ENCODE measurements at places on chromosomes 3 and 15.

- no peak for DNase-seq
Observed at GRCh38 chr15:61994216-61994615, 66.0 kb downstream of the VPS13C start.

DNA sequence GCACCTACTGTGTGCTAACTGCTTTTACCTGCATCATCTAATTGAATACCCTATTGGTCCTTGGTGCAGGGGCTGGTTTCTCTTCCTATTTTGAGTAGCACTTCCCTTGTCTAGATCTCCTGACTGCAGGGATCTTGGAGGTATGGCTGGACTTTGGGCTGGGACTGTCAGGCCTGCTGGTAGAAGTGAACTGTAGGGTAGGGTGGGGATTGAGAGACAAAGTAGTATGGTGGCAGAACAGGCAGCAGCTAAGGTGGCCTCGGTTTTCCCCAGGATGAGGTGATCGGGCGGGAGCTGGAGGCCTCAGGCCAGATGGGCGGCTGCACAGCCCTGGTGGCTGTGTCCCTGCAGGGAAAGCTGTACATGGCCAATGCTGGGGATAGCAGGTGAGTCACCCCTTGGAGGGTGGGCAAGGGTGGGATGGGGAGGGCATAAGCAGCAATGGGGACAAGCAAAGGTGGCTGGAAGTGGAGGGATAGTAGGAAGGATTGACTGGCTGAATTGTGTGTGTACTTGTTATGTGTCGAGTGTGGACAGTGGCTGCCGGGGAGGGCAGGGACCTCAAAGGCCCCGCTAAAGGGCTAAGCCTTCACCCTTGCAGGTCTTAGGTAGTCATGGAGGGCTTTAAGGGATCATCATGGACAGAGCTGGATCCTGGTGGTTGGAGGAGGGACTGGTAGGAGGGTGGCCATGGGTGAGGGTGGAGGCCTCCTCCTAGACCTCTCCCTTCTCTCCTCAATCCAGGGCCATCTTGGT lies 2.0 kb downstream of the PPM1M start:
- DNase-seq = no peak

- no peak for DNase-seq
Observed at GRCh38 chr3:181933052-181933618, 221.4 kb downstream of the SOX2 start.

DNA sequence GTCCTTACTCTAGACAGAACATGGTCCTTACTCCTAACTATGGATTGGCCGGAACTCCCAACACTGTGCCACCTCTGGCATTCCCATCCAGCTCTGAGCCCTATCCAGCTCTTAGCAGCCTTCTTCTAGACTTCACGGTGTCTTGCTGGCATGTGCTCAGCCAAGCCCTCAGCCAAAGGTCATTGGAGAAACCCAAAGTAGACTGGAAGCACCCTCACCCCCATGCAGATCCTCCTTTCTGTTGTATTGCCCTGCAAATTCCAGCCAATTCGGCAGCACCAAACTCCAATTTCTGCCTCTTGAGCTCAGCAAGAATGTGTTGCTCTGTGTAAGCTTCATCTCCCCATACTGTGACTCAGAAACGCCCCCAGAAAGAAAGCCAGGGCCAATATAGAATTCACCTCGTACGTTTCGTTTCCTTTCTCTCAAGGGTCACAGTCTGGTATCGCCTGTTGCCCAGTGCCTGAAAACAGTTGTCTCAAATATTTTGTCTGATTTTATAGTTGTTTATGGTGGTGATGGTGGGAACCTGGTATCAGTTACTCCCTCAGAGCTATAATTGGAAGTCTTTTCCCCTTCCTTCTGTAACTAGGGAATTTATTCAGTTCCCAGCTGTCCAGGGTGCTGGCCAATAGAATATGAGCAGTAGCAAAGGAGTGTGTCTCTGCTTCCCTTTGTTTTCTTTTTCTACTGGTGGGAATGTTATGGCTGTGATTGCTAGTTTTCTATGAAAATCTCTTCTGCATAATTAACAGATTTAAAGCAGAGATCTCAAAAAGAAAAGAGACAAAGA lies 28.4 kb upstream of the EPHB3 start:
- DNase-seq = no peak

GRCh38 chr3:10437995-10438901 lies 67.1 kb downstream of the ATP2B2 start:
- no peak for DNase-seq

DNA sequence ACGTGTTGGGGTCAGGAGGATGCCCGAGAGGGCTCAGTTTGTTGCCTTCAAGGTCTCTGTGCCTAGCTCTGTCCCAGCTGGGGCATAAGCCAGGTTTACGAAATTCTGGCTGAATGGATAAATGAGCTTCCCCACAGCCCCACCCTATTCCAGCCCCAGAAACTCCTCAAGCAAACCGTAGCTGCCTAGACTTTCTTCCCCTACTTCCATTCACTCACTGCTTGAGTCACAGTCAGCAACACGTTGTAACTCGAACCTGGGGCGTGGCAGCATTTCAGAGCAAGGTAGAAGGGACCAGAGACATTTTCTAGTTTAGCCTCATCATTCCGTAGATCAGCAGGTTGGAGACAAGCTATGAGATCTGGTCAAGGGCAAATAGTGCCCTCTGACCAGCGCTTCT lies 24.2 kb downstream of the NMNAT3 start:
- DNase-seq = no peak

DNA sequence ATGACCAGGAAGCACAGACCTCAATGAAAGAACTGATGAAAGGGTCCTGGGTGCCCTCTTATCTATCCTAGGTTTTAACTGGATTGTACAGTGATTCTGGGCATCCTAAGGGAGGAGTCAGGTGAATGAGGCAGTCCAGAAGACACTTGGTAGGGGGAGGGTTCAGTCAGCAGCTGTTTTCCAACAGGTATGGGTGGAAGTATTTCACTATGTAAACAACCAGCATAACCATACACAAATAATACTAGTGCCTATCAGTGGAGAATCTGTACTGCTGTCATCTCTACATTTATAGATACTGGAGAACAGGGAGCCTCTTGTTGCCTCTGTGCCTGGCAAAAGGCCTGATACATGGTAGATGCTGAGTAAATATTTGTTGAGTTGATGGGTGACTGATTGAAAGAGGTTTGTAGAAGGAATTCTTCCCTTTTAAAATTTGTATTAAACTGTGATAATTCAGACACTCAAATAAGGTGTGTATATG lies 328.5 kb downstream of the RBMS3 start:
- DNase-seq = no peak

DNA sequence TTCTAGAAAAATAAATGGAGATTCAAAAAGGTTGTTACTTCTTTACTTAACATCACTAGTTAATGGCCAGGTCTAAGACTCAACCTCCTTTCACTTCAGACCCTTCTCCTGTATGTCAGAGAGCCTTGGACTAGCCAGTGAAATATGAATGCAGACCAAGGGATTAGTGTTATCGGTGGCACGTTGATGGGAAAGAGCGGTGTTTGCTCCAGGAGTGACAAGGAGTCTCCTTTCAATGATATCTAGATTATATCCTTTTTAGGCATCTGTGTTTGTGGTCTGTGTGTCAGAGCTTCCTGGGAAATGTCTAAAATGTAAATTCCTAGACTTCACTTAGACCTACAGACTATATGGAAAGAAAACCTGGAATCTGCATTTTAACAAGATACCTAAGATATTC lies 658.0 kb upstream of the KCNMB2 start:
- no peak for DNase-seq

GRCh38 chr3:120399372-120399771 lies 50.2 kb upstream of the LRRC58 start:
- no peak for DNase-seq

- no peak for DNase-seq
Observed at GRCh38 chr3:152497457-152497856, 228.7 kb downstream of the MBNL1 start.

GRCh38 chr3:66199089-66199473 lies 21.7 kb upstream of the SLC25A26 start:
- no peak for DNase-seq

- DNase-seq = no peak
Observed at GRCh38 chr15:36449084-36449661, 130.3 kb upstream of the CDIN1 start.

GRCh38 chr3:46400000-46400734 lies 6.7 kb downstream of the CCR5AS start:
- no peak for DNase-seq

GRCh38 chr3:56302417-56302816 lies 165.8 kb downstream of the ERC2 start:
- DNase-seq = no peak

- no peak for DNase-seq
Observed at GRCh38 chr15:58549013-58549784, 117.4 kb downstream of the LIPC start.

DNA sequence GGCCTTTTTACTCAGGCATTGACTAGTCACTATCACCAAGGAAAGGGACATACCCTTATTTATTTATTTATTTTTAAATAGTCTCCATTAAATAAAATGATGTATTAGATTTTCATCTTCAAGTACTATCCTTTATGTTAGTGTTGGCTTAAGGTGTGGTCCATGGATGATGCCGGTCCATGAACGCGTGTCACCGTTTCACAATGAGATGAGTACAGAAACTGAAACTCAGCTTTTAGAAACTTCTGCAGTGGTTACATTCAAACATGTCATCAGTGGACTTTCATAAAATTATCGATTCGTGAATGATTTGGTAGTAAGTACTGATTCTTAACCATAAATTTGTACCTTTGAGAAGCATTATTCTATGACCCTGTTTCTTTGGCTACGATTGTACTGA lies 166.6 kb downstream of the SATB1 start:
- no peak for DNase-seq

GRCh38 chr15:47688573-47689086 lies 28.7 kb upstream of the SEMA6D start:
- DNase-seq = no peak

- DNase-seq = no peak
Observed at GRCh38 chr15:88262064-88262463, 5.5 kb upstream of the NTRK3 start.

- DNase-seq = no peak
Observed at GRCh38 chr15:67805666-67806516, 19.4 kb upstream of the SKOR1 start.

DNA sequence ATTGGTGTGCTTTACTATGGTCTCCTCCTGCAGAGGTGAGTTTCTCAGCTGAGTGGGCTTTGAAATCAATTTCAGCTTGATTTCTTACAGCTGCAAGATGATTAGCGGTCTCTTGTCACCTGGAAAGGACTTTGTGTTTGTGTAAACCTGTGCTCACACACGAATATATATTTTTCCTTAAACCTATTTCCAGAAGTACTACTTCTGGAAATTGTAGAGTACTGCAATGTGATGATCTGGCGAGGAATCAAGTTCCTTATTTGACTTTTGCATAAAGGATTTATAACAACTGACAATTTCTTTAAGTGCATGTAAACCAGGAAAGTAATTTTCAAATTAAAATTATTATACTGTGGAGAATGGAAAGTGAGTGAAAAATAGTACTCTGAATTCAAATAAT lies 2.1 kb downstream of the MCTP2 start:
- DNase-seq = no peak

GRCh38 chr3:134803051-134803505 lies 8.0 kb downstream of the EPHB1 start:
- no peak for DNase-seq

GRCh38 chr3:63661242-63661641 lies 8.8 kb downstream of the SNTN start:
- DNase-seq = no peak

DNA sequence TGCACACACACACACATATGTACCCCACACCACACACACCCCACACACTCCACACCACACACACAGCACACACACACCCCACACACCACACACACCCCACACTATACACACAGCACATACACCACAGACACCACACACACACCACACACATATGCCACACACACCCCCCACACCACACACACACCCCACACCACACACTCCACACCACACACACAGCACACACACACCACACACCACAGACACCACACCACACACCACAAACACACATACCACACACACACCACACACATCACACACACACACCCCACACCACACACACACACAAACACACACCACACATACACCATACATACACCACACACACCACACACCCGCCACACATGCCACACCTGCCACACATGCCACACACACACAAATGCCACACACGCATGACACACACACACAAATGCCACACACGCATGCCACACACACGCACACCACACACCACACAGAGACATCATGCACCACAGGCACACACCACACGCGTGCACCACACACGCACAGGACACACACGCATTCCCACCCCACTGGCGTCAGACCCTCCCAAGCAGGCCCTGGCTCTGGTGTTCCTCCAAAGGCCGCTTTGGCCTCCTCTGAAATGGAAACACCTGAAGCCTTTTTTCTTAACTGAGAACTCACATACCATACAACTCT lies 15.7 kb downstream of the CHST13 start:
- DNase-seq = no peak

DNA sequence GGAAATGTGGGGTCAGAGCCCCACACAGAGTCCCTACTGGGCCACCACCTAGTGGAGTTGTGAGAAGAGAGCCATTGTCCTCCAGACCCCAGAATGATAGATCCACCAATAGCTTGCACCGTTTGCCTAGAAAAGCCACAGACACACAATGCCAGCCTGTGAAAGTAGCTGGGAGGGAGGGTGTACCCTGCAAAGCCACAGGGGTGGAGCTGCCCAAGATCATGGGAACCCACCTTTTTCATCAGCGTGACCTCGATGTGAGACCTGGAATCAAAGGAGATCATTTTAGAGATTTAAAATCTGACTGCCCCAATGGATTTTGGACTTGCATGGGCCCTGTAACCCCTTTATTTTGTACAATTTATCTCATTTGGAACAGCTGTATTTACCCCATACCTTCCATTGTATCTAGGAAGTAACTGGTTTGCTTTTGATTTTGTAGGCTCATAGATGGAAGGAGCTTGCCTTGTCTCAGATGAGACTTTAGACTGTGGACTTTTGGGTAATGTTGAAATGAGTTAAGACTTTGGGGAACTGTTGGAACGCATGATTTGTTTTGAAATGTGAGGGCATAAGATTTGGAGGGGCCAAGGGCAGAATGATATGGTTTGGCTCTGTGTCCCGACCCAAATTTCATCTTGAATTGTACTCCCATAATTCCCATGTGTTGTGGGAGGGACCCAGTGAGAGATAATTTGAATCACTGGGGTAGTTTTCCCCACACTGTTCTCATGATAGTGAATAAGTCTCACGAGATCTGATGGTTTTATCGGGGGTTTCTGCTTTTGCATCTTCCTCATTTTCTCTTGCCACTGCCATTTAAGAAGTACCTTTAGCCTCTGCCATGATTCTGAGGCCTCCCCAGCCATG lies 49.0 kb downstream of the CD200 start:
- DNase-seq = no peak

- DNase-seq = no peak
Observed at GRCh38 chr15:55683376-55683775, 59.6 kb downstream of the PRTG start.

- no peak for DNase-seq
Observed at GRCh38 chr3:124783696-124784095, 53.4 kb downstream of the UMPS start.

DNA sequence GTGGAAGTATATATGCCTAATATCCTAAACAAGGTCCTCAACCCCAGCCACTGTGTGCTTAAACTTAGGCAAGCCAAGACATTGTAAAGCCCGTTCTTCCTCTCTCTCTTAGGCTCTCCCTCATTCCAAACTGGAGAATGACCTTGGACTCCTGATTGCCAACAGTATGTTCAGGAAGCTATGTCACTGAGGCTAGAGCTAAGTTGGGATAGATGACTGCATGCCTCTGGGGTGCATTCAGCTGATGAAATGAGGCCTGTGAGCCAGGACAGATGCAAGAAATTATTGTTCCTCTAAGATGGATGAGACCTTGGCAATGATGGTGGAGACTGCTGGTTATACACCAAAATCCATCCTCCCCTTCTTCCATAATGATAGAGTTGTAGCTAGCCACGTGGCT lies 27.9 kb upstream of the TBC1D21 start:
- no peak for DNase-seq

GRCh38 chr3:71495708-71496472 lies 87.6 kb downstream of the FOXP1 start:
- no peak for DNase-seq
